ENCODE measurements at places on chromosomes 11 and 22.

GRCh38 chr22:19357270-19358105 lies 66.0 kb upstream of the CLTCL1 start:
- DNase-seq = no peak

DNA sequence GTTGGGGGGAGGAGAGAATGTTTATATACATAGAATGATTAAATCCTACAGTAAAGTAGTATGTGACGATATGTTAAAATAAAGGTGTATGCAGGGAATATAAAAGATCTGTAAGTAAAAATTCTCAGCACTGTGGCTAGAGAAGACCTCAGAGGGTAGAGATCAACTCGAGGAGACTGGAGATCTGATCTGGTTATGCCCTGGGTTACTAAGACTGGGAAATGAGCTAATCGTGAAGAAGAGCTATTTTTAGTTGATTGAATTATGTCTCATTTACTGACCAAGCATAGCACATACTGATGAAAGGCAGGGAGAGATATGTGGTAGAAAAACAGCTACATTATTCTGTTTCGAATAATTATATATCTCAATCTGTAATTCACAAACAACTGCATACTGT lies 42.8 kb upstream of the ALKBH3 start:
- DNase-seq = no peak

GRCh38 chr11:102139081-102139498 lies 28.8 kb downstream of the YAP1 start:
- DNase-seq = no peak

DNA sequence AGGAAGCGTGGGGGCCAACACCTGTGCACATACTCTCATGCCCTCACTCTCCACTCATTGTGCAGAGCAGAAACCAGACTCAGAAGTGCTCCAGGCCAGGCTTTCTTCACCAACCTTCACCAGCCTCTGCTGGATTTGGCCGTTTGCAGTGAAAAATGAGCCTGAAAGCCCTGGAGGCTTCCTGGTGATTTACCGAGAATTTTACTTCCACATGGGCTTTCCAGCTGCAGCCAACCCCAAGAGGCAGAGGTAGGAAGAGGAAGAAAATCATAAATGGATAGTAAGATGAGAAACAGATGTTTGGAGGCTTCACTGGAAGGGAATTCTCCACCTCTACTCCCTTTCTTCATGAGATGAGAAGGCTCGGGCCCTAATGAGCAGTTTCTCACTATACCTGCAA lies 155.4 kb downstream of the ETS1 start:
- DNase-seq = no peak

DNA sequence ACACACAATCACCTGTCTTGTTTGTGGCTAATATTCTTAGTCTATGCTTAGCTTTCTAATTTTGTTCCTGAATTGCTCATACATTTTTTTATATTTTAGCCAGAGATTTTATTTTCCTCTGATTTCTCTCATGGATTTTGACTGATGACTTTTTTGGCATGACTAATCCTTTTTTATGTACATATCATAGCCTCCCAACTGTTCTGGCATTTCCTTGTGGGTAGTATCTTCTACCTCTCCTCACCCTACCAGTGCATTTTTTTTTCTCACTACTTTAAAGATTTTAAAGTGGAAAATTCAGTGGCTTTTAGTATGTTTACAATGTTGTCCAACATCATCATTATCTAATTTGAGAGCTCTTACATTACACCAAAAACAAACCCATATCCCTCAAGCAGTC lies 84.4 kb upstream of the TENM4 start:
- DNase-seq = no peak

DNA sequence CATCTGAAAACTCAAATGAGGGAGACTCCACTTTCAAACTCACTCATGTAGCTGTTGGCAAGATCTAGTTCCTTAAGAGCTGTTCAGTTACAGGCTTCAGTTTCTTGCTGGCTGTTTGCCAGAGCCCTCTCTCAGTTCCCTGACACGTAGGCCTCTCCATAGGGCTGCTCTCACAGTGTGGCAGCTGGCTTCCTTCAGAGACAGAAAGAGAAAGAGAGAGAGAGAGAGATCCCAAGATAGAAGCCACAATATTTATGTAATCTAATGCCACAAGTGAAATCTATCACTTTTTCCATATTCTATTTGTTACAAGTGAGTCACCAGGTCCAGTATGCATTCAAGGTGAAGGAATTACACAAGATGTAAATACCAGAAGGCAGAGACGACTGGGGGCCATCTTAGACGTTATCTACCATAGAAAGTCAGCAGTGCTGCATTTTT lies 168.8 kb downstream of the RCN1 start:
- DNase-seq = peak; percentile 11

GRCh38 chr11:74989260-74989638 lies 516 bp downstream of the NEU3 start:
- peak; percentile 2 for DNase-seq

DNA sequence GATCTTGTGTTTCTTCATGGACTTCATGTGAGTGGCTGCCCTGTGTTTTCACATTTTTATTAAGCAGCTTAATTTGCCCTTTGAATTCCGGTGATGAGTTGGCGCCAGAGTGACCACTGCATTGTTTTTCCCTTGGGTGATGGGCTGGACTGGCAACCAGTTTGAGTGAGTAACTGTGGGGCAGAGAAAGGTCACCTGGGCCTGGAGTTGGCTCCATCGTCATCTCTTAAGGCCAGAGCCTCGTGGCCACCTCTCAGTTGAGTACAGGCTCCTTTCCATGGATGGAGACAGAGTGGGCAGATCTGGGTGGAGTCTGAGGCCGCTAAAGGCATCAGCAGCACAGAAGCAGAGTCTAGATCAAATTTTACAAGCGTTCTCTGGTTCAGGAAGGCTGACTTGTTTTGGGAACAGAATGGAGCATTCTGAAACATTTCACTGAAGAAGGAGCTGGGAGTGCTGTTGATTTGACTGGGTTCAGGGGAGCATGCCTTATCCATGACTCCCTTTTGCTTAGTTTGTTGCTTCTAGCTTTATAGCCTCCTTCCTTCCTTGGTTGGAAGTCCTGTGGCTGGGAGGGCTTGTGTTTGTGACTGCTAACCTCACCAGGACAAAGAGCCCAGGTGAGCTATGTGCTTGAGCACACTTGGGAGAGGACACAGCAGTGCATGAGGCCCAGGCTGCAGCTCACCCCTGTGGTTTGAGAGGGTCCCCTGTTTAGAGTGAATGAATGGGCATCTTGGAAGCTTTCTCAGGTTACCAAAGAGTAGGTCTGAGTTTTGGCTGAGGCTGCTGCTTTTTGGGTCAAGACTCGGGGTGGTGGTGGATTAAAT lies 7.8 kb downstream of the BCR start:
- DNase-seq = no peak

DNA sequence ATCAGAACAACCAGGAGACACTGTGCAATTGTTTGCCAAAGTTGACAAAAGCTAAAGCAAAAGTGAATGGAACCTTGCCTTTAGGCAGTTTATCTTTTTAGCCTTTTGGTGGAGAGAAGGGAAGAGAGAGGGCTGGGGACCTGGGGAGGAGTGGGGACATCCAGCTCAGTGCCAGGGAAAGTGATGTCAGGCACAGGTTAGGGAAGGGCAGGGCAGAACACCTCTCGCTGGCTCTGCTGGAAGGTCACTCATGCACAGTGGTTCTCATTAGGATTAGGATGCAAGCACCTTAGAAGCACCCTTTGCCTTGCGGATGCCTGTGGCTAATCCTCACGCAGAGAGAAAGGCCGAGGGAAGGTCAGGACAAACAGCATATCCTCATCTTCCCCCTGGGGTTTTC lies 14.3 kb upstream of the LINC01488 start:
- no peak for DNase-seq

DNA sequence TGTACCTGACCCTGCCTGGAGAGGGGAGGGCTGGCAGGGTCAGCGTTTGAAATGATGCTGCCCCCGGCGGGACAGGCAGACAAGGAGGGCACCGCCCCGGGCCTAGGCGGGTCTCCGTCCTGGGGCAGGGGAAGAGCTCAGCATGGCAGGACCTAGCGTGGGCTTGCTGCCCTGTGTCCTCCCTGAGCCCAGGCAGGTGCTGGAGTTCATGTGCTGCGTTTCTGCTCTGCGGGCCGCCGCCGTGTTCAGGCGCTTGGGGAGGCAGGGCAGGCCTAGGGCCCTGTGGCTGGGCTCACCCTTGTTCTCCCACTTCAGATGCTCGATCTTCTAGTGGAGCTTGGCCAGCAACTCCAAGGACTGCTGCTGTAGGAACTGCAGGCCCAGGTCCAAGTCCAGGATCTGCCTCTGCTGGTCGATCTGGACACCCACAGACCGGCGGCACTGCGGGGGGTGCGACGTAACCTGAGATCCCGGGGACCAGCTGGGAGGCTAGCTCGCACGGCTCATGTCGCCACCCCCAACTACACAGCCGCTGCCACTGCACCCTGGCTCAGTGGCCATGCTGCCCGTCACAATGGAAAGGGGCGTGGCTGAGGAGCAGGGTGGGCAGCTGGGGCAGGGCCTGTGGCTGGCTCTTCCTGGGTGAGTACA lies 84.4 kb downstream of the MED15 start:
- DNase-seq = no peak

DNA sequence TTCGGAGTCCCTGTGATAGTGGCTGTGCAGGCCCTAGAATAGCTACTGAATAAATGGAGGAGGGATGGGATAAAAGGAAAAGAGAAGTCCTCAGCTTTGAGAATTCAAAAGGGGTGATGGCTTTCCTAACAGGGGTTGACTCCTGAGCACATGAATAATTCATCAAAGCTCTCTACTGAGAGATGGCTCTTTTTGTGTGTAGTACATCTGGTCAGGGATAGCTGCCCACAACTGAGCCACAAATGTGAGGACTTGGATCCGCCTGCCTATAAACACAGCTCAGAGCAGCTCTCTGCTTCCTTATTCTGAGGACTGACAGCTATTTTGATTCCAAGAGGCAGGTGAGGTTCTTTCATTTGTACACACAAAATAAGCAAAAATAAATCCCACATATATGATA lies 82.3 kb downstream of the USP35 start:
- DNase-seq = no peak

GRCh38 chr11:63939397-63939891 lies 642 bp downstream of the NAA40 start:
- no peak for DNase-seq

DNA sequence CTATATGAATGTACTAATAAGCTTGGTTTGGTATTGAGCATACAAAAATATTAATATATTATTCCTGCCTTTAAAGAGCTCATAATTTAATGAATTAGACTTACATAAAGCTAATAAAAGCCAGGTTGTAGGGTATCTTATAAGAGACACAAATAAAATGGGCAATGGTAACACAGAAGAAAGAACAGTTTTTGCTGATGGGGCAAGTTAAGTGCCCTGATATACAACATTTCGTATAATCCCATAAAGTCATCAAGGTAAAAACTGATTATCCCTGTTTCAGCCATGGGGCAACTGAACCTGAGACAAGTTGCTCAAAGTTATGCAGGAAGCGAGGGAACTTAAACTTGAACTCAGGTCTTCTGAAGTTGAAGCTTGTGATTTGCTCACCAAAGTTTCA lies 48.9 kb upstream of the ARHGAP20 start:
- DNase-seq = no peak

DNA sequence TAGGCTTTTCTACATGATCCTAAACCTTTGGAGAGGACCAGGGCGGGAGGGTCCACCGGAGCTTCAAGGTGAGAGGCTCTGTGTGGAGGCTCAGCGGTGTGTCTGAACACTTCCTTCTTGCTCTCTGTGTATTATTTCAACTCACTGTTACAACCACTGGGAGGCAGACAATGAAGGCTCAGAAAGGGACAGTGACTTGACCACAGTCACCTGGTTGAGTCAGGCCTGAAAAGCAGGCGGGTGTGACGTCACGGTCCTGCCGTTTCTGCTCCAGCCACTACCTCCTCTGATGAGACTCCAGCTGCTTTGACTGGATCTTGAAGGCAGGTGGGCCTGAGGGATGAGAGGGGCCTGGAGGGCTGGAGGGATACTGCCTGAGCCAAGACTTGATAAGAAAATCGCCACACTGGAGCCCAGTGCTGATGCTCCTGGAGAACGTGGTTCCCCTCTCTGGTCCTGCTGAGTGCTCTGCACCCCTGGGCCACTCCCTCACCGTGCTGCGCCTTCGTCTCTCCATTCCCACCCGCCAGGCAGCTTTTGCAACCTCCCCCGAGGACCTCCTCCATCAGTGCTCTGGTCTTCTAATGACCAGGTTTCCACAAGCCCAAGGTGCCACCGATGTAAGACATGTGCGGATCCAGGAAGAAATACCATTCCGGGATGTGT lies 27.9 kb downstream of the KCNC1 start:
- no peak for DNase-seq

DNA sequence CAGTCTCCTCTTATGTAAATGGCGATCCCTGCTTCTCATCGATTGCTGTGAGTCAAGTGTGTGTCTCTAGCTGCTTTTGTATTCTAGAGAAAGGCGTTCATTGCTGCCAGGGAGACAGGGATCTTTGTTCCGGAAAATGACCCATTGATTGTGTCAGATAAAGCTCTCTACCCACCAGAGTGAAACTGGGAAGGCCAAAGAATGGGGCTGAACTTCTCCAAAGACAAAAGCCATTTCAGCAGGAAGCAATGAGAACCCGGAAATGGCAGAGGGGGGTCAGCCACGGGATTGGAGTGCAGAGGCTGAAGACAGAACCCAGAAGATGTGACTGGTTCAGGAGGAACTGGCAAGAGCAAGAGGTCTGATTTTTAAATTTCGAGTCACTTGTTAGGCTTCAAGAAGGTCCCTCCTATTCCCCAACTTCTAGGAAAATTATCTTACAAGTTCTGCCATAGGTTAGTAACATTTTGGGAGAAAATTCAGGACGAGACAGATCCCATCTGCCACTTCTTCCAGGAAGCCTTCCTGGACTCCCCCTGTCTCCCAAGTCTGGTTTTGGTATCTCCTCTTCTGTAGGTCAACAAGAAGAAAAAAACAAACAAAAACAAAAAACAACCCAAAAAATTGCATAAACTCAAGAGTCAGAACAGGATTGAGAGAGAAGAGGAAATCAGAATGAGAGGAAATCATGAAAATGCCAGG lies 110.6 kb downstream of the NECTIN1 start:
- no peak for DNase-seq

DNA sequence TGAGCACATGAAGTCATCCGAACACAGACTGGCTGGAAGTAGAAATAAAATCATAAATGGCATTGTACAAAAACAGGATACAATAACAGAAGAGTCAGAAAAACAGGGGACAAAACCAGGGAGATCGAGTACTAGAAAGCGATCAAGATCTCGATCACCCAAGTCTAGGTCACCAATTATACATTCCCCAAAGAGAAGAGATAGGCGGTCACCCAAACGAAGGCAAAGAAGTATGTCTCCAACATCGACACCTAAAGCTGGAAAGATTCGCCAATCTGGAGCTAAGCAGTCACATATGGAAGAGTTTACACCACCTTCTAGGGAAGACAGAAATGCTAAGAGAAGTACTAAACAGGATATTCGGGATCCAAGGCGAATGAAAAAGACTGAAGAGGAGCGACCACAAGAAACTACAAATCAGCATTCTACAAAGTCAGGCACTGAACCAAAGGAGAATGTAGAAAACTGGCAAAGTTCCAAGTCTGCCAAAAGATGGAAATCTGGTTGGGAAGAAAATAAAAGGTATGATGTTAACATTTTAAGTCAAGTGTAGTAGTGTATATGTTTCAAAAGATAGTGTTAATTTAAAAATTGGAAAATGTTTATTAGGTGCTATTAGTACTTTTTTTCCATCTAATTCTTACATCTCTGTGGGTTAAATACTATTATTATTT lies 9.4 kb downstream of the PCF11 start:
- DNase-seq = no peak
